GM06990 (cell line): ENCODE measurements at places on chromosomes 16 and 17.
A peak's percentile ranks its signal among the peaks of the same experiment; 100 is the strongest.

GRCh38 chr16:7090628-7091115 lies 242.0 kb upstream of the RBFOX1 start:
- no peak for DNase-seq

GRCh38 chr16:30051518-30051917 lies 14.0 kb upstream of the ALDOA start:
- DNase-seq = no peak

DNA sequence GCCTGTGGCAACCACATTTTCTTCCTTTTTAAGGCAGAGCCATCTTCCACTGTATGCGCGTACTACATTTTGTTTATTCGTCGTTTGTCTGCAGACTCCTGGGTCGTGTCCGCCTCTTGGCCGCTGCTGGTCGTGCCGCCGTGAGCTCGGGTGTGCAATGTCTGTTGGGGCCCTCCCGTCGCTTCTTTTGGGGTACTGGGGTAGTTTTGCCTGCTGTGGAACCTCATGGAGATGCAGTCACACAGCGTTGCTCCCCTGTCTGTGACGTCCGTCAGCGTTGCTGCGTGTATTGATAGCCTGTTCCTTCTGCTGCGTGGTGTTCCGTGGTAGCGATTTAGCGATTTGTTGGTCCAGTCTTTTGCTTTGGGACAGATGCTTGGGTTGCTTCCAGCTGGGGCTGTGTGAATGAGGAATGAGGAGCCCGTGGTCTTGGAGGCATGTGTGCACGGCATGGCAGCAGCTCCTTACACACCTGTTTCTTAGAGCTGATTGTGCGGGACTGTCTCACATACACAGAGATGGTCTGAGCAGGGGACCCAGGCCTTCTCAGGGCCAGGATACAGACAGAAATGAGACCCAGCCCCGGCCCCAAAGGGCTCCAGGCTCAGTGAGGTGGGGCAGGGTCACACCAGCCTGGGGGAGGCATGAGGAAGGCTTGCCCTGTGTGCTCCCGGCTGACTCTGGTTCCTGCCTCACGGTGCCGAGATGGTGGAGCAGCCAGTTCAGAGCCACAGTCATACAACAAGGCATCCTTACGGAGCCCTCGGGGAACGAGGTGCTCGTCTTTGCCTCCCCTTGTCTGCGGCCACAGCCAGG lies 78.4 kb upstream of the GSE1 start:
- no peak for DNase-seq

- no peak for DNase-seq
Observed at GRCh38 chr17:76667786-76668453, 24.4 kb upstream of the ST6GALNAC1 start.

DNA sequence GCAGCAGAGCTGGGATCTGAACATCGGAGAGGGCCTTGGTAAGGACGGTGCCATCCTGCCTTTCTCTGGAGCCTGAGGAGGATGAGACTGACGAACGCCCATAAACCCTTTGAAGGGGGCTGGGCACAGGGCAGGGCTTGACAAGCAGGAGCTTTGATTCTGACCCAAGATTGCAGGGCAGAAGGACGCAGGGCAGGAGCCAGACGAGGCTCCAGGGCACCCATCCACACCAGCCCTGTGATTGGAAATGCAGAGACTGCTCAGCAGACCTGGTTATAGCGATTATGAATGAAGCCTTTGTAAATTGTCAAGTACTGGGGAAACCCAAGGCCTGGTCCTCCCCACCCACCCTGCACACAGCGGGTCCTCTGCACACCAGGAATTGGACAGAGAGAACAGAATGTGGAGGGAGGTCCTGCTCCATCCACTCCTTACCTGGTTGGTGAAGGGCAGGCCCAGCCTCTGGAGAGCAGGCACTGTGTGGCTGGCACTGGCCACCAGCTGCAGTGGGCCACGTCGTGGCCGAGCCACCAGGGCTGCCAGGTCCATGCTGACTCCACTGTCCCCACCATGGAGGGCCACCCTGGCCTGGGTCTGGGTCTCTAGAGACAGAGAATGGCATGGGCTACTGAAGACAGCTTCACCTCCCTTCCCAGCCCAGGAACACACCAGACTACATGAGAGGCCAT lies 68.8 kb downstream of the RMI2 start:
- DNase-seq = no peak

DNA sequence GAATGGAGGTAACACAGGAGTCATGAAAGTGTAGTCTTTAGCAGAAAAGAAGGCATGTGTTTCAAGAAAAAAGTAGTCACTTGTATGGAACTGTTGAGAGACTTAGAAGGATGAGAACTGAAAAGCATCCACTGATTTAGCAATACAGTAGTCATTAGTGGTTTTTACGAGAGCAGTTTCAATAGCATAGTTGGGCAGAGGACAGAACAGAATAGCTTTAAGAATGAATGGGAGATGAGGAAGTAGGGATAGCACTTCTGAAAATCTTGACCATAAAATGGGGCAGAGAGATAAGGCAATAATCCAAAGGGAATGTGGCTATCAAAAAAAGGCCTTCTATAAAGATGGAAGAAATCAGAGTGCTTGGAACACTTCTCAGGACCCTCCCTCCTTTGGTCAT lies 64.8 kb upstream of the C17orf78 start:
- DNase-seq = no peak

DNA sequence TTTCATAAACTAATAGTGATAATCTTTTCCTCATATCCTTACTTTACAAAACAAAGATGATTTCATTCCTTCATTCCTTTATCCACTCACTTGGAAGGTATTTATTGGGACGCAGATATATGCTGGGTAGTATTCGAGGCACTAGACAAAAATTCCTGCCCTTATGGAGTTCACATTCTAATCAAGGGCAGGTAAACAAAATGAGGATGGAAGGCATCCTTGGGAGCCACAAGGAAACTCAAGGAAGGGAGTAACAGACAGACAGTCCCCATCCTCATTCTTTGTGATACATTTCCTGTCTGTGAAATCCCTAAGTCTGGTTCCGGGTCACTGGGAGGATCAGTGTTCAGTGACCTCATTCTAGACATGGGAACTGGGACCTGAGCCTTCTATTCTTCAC lies 45.2 kb downstream of the SLC6A2 start:
- DNase-seq = no peak

- DNase-seq = no peak
Observed at GRCh38 chr17:78588258-78589030, 11.2 kb upstream of the DNAH17 start.

GRCh38 chr17:70808596-70808995 lies 639.3 kb downstream of the KCNJ2 start:
- DNase-seq = no peak

GRCh38 chr17:7307686-7308624 lies 527 bp downstream of the EIF5A start:
- peak; percentile 76 for DNase-seq

DNA sequence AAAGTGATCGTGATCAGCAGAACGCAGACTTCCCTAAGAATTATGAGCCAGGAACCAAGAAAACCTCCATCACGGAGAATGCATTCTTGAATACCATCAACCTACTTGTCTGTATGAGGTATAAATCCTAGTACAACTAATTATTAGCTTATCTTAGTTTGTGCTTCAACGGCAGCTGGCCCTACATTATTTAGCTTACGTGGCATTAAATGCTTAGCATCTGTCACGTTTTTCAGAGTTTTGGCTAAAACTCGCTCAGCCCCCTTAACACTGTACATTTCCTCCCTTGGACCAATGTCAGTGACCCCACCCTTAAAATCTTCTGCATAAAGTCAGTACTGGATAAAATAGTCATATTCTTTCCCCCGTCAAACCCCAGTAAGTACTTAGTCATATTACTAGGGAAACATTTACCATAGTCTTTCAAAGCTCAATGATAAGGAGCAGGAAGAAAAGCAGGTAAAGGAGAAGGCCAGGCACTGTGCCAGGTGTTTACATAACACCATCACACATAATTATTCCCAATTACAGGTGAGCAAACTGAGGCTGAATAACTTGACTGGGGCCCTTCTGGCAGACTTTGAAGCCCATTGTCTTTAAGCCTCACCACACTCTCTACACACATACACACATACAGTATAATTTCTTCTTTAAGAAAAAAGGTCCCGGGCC lies 16.6 kb upstream of the TXNDC11 start:
- no peak for DNase-seq

DNA sequence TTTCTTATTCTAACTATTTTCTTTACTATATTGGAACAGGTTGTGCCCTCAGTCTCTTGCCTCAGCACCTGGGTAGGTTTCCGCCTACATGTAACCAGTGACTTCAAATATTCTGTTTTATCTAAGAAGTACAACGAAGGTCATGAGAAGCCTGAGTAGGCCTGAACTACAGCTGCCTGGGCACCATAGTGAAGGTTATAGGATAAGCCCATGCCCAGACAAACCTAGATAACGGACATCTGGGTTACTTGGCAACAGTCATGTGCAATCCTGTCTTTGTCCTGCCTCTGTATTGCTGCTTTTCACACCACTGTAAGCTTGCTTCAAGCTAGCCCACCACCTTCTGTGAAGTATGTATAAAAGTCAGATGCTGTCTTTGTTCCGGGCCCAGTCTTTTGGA lies 25.4 kb upstream of the ARL4D start:
- DNase-seq = no peak

DNA sequence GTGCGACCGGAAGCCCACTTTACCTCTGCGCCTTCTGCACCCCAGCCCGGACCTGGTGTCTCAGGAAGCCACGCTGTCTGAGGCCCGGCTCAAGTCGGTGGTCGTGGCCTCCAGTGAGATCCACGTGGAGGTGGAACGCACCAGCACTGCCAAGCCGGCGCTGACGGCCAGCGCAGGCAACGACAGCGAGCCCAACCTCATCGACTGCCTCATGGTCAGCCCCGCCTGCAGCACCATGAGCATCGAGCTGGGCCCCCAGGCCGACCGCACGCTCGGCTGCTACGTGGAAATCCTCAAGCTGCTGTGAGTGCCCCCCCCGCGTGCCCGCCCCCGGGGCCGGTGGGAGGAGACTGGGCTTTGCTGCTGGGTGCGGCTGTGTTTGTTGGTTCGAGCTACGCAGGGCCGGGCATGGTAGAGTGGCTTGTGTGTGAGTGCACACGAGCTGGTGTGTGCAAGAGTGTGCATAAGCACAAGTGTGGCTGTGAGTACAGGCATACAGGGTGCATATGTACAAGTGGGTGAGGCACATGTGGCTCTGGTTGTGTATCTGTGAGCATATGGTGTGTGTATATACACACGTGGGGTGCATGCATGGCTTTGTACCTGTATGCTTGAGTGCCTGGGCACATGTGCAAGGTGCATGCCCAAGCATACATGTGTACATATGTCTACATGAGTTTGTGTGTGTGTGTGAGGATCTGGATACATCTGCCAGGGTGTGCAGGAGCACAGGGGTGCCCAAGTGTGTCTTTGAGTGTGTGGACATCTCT lies 100.6 kb upstream of the PLCG2 start:
- DNase-seq = no peak

- no peak for DNase-seq
Observed at GRCh38 chr16:57165938-57166337, 19.9 kb downstream of the PSME3IP1 start.

DNA sequence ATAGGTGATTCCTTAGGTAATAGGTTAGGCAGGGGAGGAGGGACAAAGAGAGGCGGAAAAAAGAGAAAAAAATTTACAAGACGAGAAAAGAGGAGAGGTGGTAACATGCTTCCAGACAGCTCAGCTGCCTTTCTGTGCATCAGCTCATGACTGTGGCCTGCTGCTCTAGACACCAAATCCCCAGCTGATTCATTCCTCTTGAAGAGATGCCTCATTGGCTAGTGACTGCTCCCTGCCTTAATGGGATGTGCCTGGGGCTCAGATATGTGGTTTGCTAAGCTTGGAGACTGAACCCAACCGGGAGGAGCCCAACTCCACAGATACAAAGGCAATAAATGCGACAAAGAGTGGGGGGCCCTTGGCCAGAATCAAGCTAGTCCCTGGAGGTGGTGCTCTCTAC lies 105.9 kb upstream of the FAM20A start:
- DNase-seq = no peak

DNA sequence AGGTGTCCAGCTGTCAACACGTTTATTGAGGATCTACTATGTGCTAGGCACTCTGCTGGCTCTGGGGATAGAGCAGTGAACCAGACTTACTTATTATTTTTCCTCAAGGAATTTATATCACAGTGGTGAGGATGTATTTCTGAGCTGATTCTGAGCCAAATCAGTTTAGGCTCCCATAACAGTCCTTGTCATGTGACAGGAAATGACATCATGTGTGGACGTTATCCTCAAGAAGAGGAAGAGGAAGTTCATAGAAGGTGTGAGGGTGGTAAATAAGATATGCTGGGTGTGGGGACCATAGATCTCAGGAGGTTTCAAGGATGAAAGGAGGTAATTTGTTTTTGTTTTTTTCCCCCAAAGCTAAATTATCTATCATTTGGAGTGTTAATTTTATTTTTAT lies 873.5 kb upstream of the EEF2KMT start:
- no peak for DNase-seq

DNA sequence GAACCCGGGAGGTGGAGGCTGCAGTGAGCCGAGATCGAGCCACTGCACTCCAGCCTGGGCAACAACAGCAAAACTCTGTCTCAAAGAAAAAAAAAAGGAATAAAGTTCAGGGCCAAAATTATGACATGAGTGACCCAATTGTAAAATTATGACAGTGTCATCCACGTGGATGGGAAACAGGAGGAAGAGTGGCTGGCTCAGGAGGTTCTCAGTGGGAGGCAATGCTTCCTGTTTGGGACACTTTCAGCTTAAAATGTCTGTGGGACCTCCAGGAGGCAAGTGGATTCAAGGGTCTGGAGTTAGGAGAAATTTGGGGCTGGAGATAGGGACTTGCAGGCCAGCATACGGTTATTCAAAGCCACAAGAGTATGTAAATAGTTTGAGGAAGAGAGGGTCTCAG lies 8.0 kb upstream of the STX4 start:
- DNase-seq = no peak

- peak; percentile 30 for DNase-seq
Observed at GRCh38 chr16:67084345-67085028, 25.3 kb upstream of the PHAF1 start.

- no peak for DNase-seq
Observed at GRCh38 chr16:23359092-23359760, 57.1 kb downstream of the SCNN1B start.

DNA sequence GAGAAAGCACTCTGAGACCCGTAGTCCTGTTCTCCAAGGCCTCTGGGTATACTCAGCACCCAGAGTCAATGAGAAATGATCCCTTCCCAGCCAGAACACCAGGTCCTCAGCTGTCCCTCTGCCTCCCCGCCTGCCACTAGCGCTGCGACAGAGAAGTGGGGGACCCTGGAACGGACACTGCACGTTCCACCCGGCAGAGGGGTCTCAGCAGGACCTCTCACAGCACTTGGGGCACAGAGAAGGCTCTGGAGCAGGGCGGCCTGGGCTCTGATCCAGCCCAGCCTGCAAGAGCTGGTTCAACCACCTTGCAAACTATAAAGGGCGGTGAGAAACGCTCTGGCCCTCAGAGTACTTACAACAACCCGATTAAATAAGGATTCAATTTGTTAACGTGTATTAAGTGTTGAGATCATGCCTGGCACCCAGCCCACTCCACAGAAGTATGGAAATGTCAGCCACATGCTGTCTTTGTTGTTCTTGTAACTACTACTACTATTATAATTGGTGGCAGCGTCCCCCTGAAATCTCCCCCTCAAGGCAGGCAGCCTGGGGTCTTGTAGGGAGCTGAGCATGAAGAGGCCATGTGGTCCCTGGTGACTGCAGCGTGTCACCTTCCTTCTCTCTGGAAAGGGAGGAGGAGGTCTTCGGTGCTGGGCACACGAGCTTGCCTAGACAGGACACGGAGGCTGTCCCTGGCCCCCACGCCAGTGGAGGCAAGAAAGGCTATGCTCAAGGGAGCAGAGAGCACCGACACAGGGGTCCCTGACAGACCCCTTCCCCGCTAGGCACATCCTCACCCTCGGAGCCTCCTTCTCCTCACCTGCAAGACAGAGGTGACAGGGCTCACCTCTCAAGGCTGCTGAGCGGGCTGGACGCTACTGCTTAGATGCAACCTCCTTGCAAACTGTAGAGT lies 2.4 kb downstream of the OSGIN1 start:
- no peak for DNase-seq
